ENCODE measurements at places on chromosomes 1 and 21.

GRCh38 chr1:109188781-109189180 lies 24.9 kb upstream of the SARS1 start:
- no peak for DNase-seq

DNA sequence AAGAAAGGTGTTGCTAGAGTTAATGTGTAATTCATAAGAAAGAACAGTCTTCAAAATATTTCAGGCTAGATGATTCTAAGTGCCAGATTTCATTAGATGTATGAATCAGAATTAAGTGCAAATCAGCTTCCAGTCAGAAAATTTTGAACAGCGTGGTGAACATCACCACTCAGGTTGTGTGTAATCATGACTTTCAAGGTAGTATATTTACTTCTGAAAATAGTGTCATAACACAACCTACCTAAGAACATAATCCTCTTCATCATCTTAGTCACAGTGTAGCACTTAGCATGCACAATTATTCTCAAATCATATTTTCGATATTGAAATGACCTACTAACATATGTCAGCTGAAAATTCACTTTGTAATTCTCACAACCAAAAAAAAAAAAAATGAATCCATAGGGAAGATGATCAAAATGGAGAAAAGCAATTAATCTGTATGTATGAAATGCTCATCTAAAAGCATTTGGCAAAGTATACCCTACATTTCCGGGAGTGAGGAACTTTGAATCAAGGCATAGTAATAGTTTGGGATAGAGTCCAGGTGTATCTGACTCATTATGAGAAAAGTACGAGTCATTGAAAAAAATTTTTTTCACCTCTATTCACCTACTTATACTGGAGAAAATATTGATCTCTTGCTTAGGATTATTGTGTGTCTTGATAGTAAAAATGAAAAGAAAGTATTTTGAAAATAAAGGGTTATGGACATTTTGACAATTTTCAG lies 221.8 kb upstream of the CHRM3 start:
- no peak for DNase-seq

GRCh38 chr1:116169898-116170297 lies 58.7 kb downstream of the MAB21L3 start:
- no peak for DNase-seq

GRCh38 chr1:52660807-52661206 lies 27.8 kb downstream of the SHISAL2A start:
- no peak for DNase-seq

- no peak for DNase-seq
Measured at GRCh38 chr21:14482165-14482564, 64.0 kb downstream of the SAMSN1 start.

DNA sequence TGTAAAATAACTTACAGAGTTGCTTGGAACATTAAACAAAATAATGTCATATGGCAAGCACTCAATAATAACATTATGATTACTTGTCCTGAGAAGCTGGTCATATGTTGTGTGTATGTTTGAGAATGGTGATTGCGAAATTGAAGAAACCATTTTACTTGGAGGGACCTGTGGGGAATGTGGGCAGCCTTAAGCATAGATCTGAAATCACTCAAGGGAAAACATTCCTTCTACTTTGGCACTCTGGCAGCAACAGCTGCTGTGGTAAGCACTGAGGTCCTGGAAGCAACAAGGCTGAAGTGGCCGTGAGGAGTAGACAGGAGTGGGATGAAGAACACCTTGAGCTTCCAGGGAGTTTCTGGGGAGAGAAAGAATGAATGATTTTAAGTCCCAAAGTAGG lies 165.4 kb upstream of the ADAMTS5 start:
- DNase-seq, result no peak

DNA sequence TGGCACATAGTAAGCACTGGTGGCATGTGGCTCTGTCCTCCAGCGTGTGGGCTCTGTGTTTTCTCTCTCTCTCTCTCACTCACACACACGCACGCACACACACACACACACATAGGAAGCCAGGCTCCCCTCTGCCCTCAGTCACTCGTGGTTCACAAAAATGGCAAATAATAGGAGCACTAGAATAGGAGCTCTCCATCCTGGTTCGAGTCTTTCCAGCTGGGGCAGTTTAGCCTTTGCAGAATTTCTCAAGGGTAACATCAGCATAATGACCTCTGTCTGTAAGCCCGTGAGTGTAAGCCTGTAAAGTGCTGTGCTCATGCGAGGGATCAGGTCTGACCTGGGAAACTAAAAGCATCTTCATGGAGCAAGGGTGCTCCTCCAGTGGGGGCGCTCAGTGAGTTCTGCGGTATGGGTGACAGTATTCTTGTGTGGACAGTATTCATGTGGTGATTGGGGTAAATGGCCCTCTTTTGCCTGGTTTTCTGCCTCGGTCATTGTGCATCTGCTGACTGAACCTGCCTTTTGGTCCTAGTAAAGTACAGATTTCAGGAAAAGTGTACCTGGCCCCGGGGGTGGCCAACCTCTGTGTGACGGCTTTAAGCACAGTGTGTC lies 842 bp upstream of the ZC3H12A start:
- DNase-seq, result peak; percentile 9

DNA sequence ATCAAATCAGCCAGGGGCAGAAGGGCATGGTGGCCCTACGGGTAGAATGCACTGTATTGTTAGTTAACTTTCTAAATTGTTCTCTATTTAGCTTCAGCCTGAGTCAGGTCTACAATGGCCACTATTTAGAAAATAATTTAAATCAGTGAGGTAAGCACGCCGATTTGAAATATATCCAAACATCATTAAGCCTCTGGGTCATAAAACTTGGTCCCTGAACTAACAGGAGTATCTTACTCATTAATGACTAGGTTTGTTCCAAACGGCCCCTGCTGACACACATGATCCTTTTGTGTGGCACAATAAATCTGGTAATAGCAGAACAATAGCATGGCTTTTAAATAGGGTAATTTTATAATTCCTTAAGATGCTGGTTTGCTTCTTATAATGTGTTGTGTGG lies 48.4 kb downstream of the STX6 start:
- DNase-seq, result no peak

DNA sequence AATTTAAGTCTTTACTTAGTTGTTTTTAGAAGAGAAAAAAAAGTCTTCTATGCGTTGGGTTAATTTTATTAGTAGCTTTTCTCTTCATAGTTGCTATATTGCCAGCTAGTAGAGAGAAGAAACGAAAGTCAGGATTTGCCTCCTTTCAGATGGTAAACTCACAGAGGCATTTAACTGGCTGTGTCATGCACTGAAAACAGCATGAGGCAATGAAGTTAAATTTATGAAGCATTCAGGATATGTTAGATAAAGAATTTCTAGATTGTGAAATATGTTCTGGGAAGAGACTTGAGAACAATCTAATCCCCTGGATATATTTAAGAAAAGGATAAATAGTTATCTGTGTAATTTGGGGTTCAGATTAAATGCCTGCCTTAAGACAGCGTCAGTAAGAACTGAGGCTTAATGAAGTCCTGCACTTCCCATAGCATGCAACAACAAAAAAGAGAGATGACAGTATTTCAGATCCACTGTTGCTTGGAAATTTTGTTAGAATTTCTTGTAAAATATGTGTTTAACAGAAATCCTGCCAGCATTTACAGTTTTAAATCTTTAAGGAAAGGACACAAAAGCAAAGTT lies 1.7 kb downstream of the ANGPTL1 start:
- DNase-seq, result no peak

GRCh38 chr1:92030656-92031107 lies 897 bp downstream of the EPHX4 start:
- DNase-seq, result no peak

DNA sequence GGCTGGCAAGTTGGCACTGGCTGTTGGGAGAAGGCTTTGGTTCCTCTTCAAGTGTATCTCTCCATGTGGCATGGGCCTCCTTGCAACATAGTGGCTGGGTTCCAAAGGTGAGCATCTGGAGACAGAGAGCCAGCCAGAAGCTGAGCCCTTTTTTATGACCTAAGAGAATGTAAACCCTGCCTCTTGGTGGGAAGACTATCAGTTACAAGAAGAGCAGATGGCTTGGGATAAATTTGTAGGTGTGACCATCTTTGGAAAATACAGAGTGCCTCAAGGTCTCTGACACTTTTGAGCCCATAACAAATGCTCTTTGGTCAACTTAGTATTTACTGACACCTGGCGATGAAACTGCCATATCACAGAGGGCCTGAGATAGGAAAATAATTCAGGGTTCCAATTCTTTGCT lies 31.4 kb upstream of the PRELP start:
- DNase-seq, result no peak

DNA sequence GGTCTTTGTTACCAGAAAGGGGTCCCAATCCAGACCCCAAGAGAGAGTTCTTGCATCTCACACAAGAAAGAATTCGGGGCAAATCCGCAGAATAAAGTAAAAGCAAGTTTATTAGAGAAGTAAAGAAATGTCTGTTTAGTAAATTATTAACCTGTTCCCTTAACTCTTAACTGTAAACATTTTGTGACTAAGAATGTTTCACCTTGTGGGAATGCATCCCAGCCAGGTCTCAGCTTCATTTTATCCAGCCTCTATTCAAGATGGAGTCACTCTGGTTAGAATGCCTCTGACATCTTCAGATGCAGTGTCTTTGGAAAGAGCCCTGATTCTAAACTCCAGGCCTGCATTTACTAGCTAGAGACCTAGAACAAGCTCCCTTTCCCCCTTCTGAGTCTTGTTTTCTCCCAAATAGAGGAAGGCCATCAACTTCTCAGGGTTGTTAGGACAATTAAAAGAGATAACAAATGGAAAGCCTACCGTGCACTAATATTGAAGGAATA lies 4.5 kb upstream of the FABP3 start:
- DNase-seq, result no peak

- peak; percentile 19 for DNase-seq
Measured at GRCh38 chr1:27299385-27300271, 22.3 kb upstream of the TMEM222 start.

DNA sequence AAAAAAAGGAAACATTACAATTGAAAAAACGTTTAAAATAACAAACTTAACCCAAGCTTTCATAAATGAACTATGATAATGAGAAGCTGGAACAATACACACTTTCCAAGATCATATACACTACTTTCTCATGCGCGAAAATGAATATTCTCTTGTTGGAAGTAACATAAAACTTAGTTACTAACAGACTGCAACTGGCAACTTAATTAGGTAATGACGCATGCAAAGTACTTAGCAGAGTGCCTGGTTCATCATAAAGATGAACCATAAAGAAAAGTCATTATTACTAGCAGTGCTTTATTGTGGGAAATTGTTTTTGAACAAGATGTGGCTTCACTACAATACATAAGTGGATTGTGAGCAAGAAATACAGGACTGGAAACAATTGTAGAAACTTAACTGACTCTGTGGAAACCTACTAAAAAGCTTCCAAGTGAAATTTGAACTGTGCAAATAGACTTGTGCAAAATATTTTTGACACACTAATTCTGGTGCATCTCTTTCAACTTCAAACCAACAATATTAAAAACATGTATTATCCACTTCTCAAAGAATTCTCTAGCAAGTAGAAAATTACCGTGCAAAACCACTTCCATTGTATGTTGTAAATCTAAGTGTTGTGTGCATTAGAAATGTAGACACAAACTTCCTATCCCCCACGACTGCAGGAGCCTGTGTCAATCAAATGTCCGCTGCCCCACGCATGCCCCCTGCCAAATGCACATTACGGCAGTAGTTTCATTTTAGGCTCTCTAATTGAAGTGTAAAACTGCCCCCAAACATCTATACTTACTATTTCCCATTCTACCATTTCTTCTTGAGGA lies 2.0 kb downstream of the ARHGAP29 start:
- DNase-seq, result no peak

DNA sequence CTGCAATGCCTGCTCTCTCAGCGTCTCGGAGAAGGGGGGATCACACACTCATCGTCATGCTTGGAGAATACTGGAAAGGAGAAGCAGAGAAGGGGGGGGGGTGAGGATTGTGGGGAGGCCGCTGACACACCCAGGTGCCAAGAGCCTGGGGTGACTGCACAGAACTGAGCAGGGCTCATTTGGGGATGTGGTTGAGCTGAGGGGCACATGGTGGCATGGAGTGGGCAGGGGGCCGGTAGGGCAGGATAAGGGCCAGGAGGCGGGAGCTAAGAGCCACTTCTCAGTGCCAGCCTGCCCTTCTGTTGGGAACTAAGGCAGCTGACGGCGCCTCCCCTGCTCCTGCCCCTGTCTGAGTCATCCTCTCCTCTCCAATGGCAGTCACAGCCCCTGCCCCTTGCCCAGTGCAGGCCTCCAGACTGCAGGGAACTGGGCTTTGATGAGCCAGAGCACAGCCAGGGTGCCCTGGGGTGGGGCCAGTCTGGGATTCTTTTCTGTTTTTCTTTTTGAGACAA lies 27.2 kb downstream of the MRPL37 start:
- no peak for DNase-seq

GRCh38 chr1:115325874-115326273 lies 12.2 kb downstream of the NGF start:
- no peak for DNase-seq

GRCh38 chr1:116544588-116545358 lies 26.1 kb downstream of the CD58 start:
- DNase-seq, result no peak

DNA sequence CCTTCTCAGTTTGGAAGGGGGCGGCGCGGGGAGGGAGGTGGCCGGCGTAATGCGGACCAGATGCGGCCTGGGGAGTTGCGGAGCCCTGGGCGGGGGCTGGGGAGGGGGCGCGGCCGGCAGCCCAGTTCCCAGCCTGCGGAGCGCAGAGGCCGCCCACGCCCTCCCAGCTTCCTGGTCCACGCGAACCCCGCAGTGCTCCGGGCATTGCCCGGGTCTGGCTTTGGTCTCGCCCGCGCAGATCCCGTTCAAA lies 695 bp downstream of the DMBX1 start:
- DNase-seq, result no peak

DNA sequence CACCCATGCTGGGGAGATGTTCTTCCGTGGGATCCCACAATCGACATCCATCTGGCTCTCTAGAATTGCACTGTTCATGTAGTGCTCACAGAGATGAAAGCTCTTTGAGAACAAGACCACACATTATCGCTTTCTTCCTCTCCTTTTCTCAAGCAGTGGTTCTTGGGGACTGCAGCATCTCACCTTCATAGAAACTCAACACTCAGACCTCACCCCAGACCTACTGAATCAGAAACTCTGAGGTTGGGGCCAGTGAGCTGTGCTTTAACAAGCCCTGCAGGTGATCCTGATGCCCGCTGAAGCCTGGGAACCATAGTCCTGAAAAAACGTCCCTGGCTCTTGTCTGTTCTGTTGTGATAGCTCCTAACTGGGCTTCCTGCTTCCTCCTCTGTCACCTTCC lies 251.3 kb upstream of the FGGY start:
- no peak for DNase-seq

- DNase-seq, result no peak
Measured at GRCh38 chr1:208728815-208729214, 484.6 kb upstream of the PLXNA2 start.

DNA sequence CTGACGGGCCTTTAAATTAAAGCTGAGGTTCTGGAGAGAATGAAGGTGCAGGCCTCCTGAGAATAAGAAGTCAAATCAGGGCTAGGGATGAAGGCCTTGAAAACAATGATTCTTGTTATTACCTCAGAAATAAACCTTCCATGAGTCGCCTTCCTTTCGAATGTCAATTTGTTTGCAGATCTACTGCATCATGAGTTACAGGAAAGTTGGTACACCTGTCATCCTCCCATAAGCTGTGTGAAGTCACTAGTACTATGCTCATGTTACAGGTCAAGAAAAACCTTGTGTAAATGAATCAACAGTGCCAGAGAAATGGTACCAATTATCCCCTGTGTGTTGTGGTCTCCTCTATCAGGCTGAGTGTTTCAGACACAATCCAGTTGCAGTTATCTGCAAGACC lies 281.2 kb upstream of the PLXNA2 start:
- DNase-seq, result no peak
